ENCODE measurements at places on chromosomes 6 and 20. TPM values are rescaled to one million over a fixed set of nuclear protein-coding genes. Genes with fewer than 3 reads are reported as not detected.

The PAK5 gene
- polyA plus RNA-seq: 0.05 TPM

The NHLRC1 gene
- polyA plus RNA-seq: 2.4 TPM

The PTCRA gene
- polyA plus RNA-seq: not detected

The TRIM40 gene
- polyA plus RNA-seq: not detected

The ZDHHC14 gene
- 9.6 TPM for polyA plus RNA-seq

The POU3F2 gene
- polyA plus RNA-seq: 0.03 TPM

The RIMS4 gene
- polyA plus RNA-seq: 0.14 TPM

The HCRTR2 gene
- not detected for polyA plus RNA-seq

- DNase-seq: no peak
Measured at GRCh38 chr6:100247123-100247522, 217.6 kb downstream of the SIM1 start.

- DNase-seq: peak; percentile 58
Measured at GRCh38 chr6:169296170-169296569, 42.5 kb upstream of the THBS2 start.

- DNase-seq: no peak
Measured at GRCh38 chr6:101181006-101181405, 212.5 kb upstream of the GRIK2 start.

DNA sequence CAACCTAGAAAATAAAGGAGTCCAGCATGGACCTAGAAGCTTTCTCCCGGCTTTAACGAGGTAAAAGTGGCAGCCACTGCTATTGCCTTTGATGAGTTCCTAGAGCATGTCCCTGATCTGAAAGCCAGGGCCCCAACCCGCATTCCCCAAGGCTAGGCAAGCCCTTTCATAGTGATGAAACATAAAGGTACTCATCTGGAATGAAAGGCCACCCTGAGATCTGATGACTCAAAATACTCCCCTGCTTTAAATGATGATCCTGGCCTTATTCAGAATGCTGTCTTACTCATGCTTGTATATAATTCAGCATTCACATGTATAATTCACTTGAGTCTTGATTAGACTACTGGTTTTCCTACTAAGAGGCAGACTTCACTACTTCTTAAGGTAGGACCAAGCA is 21.3 kb downstream of the TTPAL start:
- DNase-seq: no peak

- no peak for DNase-seq
Measured at GRCh38 chr20:61949714-61950640, 115.7 kb downstream of the TAF4 start.

DNA sequence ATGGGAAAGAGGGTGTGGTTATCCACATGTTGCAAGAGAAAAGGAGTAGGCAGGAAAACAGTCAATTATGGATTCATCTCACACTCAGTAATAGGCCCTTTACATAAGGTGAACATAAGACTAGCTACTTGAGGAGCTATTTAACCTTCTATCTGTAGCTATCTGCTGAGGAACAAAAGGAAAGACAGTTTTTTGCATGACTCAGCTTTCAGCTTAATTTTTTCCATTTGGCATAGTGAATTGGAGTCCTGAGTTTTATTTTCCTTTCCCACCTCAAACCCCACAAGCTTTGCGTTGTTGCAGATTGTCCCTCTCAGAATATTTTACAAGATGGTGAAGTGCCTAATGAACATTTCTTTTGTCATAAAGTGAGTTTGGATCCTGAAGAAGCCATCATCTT is 32.4 kb downstream of the UBD start:
- no peak for DNase-seq

DNA sequence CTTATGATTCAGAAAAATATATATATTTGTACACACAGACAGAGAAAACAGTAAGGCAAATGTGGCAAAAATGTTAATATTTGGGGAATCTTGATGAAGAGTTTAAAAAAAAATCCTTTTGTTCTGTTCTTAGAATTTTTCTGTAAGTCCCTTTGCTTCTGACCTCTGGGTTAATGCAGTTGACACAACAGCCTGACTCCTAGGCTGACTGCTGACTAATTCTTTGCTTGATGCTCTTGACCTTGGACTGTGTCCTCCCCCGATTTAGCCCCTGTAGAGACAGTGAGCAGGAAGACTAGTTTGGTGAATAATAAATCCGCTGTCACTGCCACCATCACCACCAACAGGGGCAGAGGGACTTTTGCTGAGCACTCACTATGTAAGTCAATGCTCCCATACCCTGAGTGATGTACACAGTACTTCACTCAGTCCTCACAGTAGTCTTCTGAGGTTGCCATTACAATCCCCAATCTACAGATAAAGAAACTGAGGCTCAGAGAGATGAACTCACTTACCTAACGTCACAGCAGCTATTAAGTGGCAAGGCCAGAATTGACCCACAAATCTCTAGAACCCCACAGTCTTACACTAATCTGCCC is 71.7 kb downstream of the SNX5 start:
- DNase-seq: no peak

DNA sequence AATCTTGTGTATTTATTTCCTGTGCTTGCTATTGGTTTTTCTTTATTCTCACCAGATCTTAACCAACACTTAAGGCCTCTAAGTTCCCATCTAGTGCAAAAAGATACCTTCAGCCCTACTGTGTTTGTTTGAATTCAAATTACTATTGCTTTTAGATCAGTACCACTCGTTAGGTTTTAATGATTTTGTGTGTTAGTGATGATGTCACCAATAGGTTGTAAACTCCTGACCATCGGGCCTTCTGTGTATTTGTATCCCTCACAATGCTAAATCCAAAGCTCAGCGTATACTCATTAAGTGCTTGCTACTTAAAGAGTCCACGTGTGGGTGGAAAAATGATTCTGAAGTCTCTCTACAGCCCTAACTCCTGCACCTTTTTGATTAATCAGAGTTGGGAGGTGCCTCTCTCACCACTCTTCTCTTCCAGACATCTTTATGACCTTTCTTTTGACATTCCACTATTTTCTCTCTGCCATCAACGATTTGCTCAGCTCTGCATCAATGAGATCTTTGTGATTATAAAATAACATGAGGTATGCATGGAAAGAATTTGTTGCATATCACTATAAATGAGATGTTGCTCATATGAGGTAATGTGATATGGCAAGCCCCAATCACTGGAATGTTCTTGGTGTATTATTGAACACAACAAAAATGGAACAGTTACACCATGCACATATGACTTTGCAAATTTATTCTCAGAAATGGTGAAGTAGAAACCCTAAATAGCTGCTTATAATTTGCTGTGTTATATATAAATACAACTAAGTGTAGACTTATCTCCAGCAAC is 55.1 kb upstream of the LAMA2 start:
- DNase-seq: no peak

All from urinary bladder (tissue), 4 donors.